ENCODE measurements at places on chromosomes 3 and 15.

GRCh38 chr15:74763416-74763815, 14.8 kb downstream of the CYP1A2 start:
- no peak for DNase-seq

DNA sequence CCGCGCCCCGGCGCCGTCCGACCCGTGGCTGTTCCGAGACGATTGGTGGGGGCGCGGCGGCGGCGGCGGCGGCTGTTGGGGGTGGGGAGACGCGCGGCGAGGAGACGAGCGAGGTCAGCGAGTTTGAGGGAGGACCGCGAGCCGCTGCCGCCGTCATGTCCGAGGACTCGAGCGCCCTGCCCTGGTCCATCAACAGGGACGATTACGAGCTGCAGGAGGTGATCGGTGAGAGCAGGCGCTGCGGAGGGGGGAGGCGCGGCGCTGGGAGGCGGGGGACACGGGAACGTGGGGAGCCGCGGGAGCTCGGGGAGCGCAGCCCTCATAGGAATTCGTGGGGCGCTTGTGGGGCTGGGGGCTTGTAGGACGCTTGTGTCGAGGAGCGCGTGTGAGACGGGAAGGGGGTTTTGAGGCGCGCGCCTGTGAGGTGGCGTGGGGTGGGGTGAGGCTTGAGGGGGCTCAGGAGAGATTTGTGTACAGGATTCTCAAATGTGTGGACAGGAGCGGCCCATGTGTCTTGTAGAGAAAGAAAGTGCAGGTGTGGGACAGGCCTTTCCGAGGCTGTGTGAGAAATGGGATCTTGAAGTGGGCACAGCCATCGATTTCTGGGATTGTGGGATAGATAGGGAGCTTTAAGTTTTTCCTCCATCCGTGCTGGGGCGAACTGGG, 518 bp downstream of the OXSR1 start:
- peak; percentile 9 for DNase-seq

- no peak for DNase-seq
These were observed 476.8 kb downstream of the C3orf38 start for GRCh38 chr3:88626456-88627120.

GRCh38 chr3:4829031-4829394, 150.2 kb upstream of the BHLHE40 start:
- no peak for DNase-seq

GRCh38 chr15:63597821-63598220, 634 bp downstream of the FBXL22 start:
- no peak for DNase-seq

GRCh38 chr15:69540622-69541021, 88.0 kb downstream of the RPLP1 start:
- no peak for DNase-seq
